ENCODE measurements at places on chromosomes 2 and 18.

GRCh38 chr18:69897397-69898108 is 50.1 kb downstream of the CD226 start:
- DNase-seq = no peak

DNA sequence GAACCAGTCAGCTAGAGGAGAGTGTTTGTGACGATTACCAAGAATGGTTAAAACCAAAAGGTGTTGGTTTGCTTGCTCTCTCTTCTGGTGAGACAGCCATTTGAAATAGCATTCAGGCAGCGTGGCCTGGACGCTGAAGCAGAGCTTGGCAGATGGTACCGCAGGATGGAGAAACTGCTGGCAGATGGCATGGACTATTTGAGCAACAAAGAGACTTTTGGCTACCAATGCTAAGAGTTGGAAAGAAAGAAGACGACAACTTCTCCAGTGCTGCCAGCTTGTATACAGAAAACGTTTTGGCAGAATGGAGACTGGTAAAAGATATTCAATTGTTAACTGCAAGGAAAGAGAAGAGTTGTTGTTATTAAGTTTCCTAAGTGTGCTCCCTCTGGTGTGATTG is 315.0 kb downstream of the PARD3B start:
- DNase-seq = no peak

GRCh38 chr18:58177896-58178470 is 134.0 kb downstream of the NEDD4L start:
- DNase-seq = no peak

DNA sequence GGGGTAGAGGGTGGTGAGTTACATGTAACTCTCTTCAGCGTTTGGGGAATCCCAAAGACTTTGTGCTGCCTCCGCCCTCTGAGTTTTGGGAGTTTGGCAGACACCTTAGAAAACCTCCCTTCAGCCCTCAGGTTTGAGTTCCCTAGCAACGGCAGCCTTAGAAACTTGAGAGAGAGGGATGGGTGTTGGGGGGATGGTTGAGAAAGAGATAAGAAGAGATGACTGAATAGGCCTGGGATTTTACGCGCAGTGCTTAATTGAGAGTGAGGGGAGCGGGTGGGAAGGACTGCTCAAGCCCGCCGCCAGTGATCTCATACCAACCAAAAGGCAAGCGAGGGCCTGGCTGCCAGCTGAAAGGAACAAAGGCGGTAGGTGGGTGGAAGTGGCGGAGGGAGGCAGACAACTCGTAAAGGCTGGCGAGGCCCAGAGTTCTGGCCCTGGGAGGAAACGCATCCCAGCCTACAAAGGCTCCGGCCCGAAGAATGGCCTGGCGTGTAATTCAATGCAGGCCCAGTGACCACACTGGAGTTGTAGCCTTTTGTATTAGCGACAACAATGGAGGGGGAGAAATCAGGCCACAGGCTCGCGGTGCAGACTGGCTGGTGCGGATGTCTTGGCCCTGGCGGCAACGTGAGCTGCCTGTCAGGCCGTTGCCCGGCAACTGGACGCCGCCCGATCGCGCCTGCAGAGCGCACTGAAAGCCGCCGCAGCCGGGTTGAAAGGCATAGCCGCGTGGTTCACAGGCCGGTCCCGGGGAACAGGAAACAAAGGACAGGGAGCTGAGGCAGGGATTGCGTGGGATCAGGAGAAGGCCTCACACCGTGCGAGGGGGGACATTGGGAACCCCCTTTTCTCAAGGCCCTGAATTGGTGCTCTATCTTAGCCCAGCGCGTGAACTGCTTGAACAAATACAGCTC is 39.9 kb upstream of the DARS1 start:
- DNase-seq = peak; percentile 84

DNA sequence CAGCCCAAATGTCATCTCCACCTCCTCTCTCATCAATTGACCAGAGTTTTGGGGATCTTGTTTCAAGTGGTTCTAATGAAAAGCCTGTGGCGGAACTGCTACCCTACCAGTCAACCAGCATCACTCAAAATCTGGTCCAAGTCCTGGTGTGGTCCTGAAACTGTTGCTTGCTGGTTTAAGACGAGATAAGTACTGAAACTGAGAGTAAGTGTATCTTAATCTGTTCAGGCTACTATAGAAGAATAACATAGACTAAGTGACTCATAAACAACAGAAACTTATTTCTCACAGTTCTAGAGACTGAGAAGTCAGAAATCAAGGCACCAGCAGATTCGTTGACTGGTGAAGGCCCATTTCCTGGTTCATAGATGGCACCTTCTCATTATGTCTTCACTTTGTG is 879 bp upstream of the GALNT5 start:
- DNase-seq = no peak

DNA sequence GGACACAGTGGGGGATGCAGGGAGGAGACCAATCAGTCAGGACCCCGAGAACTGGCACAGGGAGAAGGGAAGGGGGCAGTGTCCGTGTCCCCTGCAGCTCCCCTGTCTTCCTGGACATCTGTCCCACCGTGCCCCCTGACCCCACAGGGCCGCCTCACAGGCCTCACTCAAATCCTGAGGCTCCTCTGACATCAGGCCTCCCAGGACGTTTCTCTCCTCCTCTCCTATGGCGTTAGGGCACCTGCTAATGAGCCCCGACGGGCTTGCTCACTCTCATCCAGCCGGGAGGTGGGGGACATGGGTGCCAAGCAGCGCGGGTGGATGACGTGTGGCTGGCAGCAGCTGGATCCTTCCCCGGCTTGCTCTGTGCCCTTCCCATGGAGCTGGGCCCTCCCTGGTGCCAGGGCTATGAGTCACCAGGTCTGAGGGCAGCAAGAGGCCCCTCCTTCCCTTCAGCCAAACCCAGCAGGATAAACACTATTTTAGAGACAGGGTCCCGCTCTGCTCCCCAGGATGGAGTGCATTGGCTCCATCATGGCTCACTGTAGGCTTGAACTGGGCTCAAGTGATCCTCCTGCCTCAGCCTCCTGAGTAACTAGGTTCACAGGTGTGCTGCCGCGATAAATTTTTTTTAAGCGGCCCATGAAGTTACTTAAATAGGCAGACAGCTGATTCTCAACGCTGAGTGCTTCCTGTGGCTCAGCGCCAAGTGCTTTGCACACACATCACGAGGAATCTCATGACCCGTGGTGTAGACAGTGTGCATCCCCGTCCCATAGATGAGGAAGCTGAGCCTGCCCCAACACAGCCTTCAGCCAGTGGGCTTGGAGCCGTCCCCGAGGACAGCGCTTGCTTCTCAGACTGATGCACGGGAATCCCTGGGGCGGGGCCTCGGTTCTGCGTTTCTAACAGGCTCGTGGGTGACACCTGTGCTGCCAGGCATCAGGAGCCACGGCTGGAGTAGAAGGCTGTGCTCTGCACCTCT is 64.5 kb upstream of the HDAC4 start:
- DNase-seq = no peak

- no peak for DNase-seq
Observed at GRCh38 chr2:82939211-82939610, 1519.9 kb downstream of the SUCLG1 start.

DNA sequence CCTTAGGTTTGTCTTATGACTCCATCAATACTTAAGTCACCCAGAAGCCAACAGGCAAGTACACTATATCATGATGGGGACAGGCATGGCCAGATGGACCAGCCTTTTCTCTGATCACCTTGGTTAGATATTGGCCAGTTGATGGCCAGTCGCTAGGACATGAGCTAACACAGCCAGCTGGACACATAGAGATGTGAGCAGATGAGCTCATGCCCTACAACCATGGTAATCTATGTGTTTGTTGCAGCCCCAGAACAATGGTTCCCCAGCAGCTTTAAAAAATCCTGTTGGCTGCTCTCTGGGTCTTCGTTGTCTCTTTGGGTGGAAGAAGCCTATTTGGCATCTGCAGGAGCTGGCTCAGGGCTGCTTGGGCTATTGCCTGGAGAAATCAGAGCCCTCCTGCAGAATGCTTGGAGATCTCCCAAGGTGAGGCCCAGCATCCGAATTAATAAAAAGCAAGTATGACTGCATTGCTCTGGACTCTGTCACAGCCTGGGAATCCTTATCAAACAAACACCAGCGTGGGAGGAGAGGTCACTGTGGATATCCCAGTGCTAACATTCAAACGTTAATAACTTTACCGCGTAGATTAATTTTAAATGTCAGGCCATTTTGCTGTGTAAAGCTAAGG is 62.3 kb upstream of the KLHL29 start:
- DNase-seq = no peak

DNA sequence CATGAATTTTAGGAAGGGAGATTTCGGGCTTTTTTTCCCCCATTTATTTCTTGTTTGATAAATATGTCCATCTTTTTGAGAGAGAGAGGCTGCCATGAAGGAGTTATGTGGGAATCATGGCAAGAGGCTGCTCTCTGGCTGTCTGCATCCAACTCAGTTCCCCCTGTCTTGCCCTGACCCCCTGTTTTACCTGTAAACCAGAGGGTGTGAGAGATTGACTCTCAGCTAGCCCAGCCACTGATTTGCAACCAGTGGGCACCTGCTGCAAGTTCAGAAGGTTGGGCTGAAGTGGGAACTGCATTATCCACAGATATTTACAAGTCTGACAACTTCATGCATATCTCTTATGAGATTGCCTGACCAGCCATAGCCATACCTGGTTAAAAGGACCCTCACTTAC is 625.4 kb upstream of the FANCL start:
- no peak for DNase-seq

GRCh38 chr2:48048476-48049171 is 142.3 kb upstream of the FBXO11 start:
- DNase-seq = no peak

DNA sequence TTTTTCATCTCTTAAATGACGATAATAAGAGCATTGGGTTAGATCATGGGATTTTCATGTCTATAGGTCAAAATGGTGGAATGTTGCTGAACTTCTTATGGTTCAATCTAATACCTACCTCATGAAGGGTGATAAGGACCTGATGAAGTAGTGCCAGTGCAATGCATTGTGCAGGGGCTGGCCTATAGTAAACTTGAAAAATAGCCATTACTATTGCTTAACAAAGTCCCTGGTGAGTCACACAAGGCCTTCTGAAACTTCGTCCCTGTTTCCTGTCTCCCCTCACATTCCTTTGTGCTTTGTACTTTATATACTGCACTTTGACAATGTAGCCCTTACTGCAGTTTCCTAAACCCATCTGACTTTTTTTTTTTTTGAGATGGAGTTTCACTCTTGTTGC is 515.9 kb downstream of the SLC4A3 start:
- no peak for DNase-seq

DNA sequence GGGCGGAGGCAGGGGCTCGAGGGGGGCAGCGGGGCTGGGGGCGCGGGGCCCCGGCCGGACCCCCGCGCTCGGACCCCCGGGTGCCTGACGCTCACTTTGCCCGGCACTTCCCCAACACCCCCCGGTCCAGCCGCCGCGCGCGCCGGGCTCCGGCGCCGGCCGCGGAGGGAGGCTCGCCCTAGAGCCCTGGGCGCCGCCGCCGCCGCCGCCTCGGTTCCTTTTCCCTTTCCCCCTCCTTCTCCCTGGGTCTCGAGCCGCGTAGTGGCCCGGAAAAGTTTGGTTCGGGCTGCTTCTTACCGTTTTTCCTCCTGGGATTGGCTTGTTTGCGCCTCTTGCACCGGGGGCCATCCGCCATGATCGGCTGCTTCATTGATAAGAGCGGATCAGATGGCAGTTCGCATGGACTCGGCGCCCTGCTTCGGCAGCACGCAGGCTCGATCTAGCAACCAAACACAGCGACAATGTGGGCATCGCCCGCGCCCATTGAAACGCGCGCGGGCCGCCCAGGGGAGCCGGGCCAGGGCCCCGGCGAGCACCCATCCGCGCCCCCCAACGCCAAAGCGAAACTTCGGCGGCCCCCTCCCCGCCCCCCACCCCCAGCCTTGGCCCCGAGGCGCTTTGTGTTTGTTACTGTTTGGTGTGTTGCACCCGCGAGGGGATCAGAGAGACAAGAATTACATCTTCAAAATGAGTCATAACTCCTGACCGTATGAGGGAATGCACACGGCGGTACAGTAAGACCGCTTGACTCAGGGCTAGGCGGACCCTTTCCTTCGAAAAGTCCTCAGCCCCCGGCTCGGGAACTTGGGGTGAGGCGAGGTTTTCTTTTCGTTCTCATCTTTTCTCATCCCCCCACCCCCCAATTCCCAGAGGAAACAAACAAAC is 2.7 kb downstream of the ZEB2 start:
- DNase-seq = peak; percentile 77

DNA sequence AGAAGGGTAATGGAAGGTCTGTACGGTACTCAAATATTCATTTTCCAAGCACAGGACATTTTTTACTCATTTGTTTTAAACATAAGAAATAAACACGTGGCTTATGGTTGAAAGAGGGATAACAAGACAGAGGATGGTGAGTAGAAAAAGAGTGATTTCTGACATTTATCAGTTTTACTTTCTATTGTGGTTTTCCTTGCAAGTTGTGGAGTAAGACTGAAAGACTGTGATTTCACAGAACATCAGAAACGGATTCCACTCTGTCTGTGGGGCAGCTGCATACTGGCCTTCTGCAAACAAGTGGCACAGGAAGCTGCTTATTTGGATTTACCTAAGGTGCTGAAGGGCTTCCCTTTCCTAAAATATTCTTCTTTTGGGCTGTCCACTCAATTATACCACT is 122.2 kb upstream of the ITGB6 start:
- no peak for DNase-seq

- peak; percentile 93 for DNase-seq
Observed at GRCh38 chr2:44955593-44956392, 14.3 kb downstream of the SIX3 start.

- DNase-seq = no peak
Observed at GRCh38 chr2:75416420-75417342, 144.1 kb downstream of the EVA1A start.

GRCh38 chr2:46748121-46748520 is 167.5 kb downstream of the MCFD2 start:
- no peak for DNase-seq

- DNase-seq = no peak
Observed at GRCh38 chr2:73089270-73090030, 17.9 kb upstream of the SFXN5 start.

- DNase-seq = no peak
Observed at GRCh38 chr2:61943251-61943650, 37.8 kb downstream of the COMMD1 start.

DNA sequence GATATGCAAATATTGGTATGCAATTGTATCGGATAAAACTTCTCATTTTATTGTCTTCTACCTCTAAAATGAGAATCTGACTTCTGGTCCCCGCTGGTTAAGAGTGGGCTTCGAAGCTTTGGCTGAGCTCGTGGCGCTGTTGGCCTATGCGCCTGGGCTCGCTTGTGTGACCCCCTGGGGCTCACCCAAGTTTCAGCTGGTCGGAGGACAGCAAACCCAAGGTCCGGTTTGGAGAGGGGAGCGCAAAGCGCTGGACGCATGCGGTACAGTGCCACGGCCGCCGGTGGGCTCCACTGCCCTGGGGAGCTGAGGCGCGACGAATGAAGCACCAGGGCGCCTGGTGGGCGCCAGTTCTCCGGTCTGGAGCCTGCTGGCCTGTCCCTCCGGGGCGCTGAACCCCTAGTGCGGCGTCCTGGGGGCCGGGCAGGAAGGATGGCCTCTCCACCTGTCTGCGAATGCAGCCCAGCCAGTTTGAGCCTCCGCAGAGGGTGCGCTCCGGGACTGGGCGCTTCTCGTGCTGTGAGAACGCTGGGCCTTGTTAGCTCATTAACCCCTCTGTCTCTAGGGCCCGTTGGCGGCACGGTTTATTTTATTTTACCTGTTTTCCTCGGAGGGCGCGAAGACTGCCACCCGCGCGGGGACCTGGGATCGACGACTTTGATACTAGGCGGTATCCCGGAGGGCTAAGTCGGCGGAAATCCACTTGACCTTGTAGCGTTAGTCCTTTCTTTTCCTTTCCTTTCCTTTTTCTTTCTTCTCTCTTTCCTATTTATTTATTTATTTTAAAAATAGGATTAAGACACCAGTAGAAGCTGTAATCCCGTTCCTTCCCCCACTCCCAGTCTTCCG is 10.4 kb downstream of the MEIS1 start:
- peak; percentile 73 for DNase-seq
